ENCODE measurements at places on chromosomes 2 and 18.

GRCh38 chr2:60659026-60659425 lies 97.0 kb upstream of the PAPOLG start:
- no peak for DNase-seq

DNA sequence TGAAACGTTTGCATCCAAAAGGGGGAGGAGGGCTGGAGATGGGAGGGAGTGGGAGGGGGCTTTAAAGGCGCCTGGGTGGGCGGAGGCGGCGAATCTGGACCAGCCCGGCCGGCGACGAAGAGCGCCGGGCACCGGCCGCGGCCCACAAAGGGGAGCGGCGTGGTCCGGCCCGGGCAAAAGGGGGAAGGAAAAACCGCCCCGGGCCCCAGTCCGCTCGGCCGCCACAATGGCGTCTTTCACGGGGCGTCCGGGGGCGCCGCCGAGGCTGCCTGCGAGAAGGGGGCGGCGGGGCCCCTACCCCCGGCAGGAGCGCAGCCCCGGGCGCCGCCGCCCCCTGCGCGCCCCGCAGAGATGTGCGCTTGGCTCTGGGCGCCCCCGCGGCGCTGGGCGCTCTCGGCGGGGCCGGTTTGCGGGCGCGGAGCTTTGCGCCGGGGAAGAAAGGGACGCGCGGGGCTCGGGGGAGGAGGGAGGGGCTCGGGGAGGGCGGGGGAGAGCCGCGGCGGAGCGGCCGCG lies 108.1 kb upstream of the KCTD1 start:
- no peak for DNase-seq

DNA sequence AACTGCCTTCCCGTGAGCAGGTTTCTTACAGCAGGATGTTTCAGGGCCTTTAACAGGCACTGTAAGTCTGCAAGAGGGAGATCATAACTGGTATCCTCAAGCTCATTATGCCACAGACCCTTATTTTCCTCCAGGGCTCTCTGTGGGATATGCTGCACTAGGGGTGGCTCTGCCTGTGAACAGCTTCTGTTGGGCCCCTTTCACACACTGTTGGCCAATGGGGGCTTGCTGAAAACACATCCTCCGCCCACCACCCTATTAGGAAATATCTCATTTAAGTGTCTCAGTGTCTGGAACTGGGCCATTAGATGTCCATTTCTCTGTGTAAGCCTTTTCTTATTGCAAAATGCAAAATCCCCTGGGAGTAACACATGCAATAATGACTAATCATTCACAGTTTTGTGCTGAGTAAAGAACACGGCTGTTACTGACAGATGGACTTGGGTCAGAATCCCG lies 414.3 kb upstream of the HS6ST1 start:
- DNase-seq, result no peak

GRCh38 chr2:189849550-189849949 lies 65.3 kb downstream of the PMS1 start:
- DNase-seq, result no peak

GRCh38 chr2:204183608-204184007 lies 247.0 kb downstream of the ICOS start:
- no peak for DNase-seq

DNA sequence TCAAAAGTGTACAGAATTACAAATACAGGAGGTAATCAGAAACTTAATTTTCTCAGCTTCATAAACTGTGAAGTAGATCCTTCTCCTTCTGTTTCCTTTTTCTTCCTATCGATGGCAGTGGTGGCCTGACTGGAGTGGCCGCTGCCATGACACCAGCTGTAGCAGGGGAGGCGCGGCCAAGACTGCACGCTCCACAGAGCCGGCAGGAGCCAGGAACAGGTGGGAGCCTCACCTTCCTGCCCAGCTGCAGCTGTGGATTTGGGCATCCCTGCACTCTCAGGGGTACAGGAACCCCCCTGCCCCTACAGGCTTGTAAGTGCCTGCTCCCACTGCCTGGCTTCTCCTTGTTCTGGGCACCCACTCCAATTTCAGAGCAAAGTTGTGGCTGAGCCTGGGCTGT lies 76.1 kb downstream of the EPB41L3 start:
- no peak for DNase-seq

- no peak for DNase-seq
These were observed 300.0 kb downstream of the GBX2 start for GRCh38 chr2:235868224-235868623.

- DNase-seq, result no peak
These were observed 119.5 kb downstream of the MAP3K20 start for GRCh38 chr2:173195100-173195499.

DNA sequence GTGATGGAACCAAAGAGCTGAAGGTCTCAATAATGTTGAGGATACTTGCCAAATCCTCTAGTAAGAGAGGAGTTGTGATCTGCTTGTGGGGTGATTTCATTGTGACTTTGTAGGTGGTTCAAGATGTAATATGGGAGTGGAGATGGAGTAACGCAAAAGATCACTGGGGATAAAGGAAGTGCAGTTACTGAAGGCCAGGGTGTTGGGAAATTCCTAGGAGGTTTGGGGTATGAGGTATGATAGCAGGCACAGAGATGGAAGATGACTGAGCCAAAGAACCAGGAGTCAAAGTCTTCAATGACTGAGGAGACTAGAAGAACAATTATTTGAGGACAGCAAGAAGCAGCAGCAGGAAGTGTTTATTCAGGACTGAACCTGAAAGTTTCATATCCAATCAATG lies 222.6 kb downstream of the NCKAP5 start:
- DNase-seq, result no peak

DNA sequence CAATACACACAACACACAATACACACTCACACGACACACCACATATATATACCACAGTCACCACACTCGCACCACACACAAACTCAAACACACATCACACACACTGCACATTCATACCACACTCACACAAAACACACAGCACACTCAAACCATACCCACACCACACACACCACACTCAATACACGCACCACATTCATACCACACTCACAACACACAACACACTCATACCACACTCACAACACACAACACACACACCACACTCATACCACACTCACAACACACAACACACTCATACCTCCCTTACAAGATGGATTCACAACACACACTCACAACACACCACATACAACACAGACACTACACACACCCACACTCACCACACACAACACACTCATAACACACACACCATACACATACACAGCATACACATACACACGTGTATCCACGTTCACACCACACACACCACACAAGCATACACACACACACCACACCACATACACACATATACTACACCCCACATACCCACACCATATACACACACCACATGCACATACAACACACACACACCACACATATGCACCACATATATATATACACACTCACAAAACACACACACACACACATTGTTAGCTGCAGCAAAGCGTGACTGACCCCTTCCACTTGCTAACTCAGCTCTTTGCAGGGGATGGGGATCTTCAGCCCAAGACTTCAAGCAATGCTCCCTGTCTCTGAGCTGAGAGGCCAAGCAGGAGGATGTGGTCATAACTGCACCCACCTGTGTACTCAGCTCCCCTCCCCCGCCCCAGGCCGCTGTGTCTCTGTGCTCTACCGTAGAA lies 59.0 kb downstream of the SDC1 start:
- no peak for DNase-seq

- DNase-seq, result no peak
These were observed 719 bp downstream of the SMAD2 start for GRCh38 chr18:47929681-47930198.

- DNase-seq, result no peak
These were observed 540.7 kb upstream of the TMEFF2 start for GRCh38 chr2:192735447-192735846.

DNA sequence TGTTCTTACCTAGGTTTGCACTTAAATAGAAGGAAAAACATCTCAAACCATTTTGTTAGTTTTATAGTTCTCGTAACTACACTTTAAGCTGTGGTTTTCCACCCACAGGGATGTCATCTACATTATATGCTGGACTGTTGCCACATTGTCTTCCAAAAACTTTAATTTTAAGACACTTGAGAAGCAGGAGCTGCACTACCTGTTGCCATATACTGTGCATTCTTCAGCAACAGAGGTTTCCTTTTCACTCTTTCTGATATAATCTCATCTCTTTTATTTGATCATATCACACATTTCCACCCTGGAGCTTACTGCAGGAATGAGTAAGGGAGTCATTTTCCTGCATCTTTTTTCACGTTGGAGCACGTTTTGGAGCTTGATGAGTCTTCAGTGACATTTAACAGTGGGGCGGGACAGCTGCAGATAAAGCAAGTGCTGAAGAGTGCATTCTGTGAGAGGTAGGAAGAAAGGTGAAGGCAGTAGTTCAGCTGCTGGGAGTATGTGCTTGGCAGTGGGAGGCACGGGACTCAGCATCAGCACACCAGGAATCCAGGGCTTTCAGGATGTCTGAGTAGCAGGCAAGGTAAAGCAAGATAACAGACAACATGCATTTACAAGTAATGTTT lies 3.8 kb downstream of the LIMS1 start:
- no peak for DNase-seq

DNA sequence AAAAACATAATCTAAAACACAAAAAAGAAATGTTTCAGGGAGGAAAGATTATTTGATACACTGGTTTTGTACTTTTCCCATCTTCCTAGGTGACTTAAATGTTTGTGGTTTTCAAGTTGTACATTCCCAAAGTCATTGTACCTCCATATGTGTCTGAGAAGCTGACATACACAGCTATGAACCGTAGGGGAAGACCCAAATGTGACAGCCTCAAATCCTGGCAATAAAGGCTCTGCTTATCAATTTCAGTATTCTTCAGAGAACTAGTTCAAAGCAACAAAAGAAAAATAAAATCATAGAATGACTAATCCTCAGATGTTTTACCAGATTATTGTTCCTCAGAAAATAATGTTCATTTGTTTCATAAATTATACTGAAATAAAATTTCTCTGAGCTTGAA lies 2.5 kb downstream of the DYNC2LI1 start:
- DNase-seq, result no peak

- DNase-seq, result no peak
These were observed 14.7 kb upstream of the CIDEA start for GRCh38 chr18:12239431-12239830.

DNA sequence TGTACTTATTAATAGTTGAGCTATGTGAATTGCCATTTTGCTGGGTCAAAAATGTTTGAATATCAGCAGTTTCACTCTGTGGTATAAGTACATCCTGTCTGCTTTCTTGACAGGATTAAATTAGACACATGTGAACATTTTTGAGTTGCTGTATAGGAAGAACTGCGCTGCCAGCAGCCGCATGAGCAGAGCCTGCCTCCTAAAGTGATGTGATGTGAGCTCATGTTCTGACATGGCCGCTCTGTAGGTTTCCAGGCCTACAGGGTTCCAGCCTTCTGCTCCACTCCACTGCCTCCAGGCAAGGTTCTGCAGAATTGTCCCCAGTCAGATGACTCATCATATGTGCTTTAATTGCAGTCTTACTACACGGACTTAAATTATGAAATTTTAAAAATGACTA lies 119.7 kb upstream of the NFATC1 start:
- DNase-seq, result no peak

GRCh38 chr2:46989491-46990230 lies 74.1 kb upstream of the MCFD2 start:
- no peak for DNase-seq

- no peak for DNase-seq
These were observed 140.9 kb downstream of the SH3RF3 start for GRCh38 chr2:109269706-109270504.

DNA sequence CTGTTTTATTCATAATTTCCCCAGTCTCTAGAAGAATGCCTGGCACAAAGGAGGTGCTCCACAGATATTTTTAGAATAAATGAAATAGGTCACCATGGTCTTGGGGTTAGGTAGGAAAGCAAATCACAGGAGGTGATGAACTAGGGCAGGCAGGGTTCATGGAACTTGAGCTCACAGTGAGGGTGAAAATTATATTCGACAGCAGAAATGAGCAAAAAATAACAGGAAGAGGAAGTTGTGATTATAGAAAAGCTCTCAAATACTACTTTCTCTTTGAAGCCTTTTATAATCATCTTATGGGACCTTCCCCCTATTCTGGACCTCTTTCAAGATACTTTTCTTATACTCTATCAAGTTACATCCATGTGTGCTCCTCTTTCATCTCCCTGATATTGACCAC lies 4.5 kb upstream of the CREB1 start:
- no peak for DNase-seq

DNA sequence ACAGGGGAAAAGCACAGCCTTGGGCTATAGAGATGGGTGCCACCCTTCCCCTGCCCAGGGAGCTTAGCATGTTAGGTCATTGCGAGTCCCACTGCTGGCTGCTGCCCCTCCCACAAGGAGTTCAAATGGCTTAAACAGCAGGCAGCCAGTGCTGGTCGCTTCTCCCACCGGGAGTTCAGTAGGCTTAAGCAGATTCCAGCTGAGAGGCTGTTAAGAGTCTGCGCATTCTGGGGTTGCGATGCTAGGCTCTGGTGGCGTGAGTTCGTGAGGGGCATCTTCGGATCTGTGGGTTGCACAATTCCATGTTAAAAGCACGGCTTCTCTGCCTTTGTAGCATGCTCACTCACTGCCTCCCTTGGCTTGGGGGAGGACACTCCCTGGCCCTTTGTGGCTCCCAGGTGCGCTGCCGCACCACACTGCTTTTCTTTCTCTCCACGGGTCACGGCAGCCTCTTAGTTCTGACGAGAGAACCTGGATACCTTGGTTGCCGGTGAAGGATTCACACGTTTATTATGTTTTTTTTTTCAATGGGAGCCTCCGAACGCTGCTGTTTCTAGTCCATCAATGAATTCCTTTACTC lies 93.2 kb downstream of the UNC80 start:
- DNase-seq, result no peak

DNA sequence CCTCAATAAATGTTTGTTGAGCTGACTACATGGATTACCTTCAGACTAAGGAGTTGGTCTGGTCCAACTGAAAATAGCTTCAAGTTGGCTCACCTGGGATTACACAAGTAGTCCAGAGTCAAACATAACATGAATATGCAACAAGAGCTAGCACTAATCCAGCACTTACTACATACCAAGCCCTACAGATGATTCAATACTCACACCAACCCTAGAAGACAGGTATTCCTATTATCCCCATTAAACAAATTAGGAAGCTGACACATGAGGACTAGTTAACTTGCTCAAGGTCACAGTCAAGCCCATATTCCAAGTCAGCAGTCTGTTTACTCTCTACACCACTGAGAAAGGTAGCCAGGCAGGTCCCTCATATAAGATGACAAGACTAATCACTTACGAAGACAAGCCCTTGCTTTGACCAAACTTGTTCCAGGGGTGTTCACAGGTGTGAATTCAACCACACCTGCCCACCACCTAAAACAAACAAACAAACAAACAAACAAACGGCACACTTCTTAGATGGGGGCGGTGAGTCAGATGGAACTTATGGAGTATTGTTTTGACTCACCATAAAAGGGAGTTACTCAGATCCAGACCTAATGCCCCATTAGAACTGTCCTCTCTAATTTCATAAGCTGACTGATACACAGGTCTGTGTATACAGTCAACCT lies 29.1 kb downstream of the TMEM131 start:
- peak; percentile 43 for DNase-seq

- no peak for DNase-seq
These were observed 901 bp downstream of the SPOPL start for GRCh38 chr2:138502255-138503086.

DNA sequence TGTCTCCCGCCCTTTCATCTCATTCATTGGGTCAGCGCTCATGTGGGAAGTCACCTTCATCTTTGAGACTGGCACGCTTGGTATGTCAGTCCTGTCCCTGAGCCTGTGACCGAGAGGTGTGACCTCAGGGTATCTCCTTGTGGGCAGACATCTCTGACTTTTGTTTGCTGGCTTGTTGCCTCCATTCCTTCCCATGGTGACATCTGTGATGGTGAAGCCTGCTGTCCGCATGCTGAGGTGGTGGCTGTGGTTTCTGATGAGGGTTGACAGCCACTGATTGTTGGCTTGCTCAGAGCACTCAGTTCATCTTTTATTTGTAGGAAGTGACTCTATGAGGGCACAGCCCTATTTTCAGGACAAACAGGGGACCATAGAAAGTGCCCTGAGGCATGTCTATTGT lies 139.2 kb downstream of the SLC4A3 start:
- no peak for DNase-seq

Data from HCT116 (cell line).